Erythroblast (primary cell): ENCODE measurements at places on chromosomes 4 and X.

GRCh38 chrX:132689612-132690563, 201.1 kb upstream of the MBNL3 start:
- no peak for DNase-seq

- peak; percentile 87 for DNase-seq
These were observed 12.4 kb downstream of the GPAT3 start for GRCh38 chr4:83548151-83548905.

GRCh38 chr4:24881508-24882196, 31.2 kb downstream of the CCDC149 start:
- DNase-seq = no peak

DNA sequence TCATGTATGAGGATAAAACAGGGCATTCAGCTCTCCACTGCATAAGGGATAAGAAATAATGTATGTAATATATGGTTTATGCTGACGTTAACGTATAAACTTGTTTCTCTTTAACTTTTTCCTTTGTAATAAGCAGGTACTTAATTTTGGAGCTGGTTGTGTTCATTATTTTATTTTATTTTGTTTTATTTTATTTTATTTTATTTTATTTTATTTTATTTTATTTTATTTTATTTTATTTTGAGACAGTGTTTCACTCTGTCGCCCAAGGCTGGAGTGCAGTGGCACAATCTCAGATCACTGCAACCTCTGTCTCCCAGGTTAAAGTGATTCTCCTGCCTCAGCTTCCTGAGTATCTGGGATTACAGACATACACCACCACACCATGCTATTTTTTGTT, 1932.6 kb upstream of the TENM3 start:
- no peak for DNase-seq

- DNase-seq = peak; percentile 7
These were observed 144.8 kb upstream of the UNC5C start for GRCh38 chr4:95693594-95693993.

GRCh38 chr4:158295053-158295452, 84.8 kb downstream of the TMEM144 start:
- DNase-seq = peak; percentile 6

GRCh38 chr4:186037692-186038658, 31.0 kb upstream of the TLR3 start:
- DNase-seq = peak; percentile 57

DNA sequence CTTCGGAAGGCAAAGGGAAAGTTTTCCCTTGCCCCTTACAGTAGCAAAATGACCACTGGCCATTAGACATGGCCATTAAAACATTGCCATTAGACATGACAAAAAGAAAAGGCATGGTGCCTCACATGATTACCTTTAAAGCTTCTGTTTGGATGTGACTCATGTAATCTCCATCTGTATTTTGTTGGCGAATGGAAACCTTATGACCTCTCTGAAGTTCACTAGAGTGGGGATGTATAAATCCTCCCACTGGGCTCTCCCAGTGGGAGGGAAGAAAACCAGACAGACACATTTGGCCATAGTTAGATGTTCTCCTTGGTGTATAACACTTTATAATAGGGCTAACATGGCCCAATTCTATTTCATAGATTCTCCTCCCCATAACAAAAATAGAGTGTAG, 152.6 kb downstream of the MAGEB17 start:
- no peak for DNase-seq

DNA sequence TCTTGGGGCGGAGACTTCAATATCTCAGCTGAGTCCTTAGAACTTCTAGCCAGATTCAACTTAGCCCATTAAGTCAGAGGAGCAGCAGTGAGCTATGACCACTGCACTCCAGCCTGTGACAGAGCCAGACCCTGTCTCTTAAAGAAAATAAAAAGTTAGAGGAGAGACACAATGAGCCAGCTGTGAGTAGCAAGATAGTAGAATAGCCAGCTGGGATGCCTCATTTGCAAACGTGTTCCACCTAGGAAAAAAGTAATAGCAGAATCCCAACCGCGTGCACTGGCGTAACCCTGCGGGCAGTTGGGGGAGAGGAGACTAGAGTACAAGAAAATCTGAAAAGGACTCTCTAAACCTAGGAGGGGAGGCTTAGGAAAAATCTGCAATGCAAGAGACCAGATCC, 133.2 kb upstream of the ANXA3 start:
- DNase-seq = no peak

DNA sequence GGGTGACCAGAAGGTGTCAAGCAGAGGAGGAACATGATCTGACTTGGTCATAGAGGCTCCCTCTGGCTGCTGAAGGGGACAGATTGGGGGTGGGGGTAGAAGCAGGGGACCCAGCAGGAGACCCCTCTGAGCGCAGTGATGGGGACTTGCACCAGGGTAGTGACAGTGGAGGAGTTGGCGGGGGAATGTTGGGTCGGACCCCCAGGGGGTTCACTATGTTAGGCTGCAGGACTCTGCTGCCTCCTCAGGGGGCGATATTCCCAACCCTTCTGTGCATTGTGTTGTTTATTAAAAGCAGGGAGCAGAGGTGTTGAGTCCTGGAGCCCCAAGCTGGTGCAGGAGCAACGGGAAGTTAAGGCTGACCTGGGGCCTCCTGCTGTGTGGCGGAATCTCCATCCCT, 8.8 kb downstream of the WDR13 start:
- DNase-seq = no peak

- no peak for DNase-seq
These were observed 89.4 kb downstream of the IRF2 start for GRCh38 chr4:184384810-184385557.

GRCh38 chrX:106726485-106727437, at the start of gene RNF128:
Gene RNF128, plus strand, starts transcription at chrX:106726701. Its CDS starts 213 bp downstream, at chrX:106726914.
- no peak for DNase-seq

- no peak for DNase-seq
These were observed 203.7 kb upstream of the NWD2 start for GRCh38 chr4:37040816-37041215.

- peak; percentile 69 for DNase-seq
These were observed 645 bp downstream of the AMMECR1 start for GRCh38 chrX:110317061-110317819.

- no peak for DNase-seq
These were observed 14.4 kb upstream of the CXCL8 start for GRCh38 chr4:73725985-73726384.

DNA sequence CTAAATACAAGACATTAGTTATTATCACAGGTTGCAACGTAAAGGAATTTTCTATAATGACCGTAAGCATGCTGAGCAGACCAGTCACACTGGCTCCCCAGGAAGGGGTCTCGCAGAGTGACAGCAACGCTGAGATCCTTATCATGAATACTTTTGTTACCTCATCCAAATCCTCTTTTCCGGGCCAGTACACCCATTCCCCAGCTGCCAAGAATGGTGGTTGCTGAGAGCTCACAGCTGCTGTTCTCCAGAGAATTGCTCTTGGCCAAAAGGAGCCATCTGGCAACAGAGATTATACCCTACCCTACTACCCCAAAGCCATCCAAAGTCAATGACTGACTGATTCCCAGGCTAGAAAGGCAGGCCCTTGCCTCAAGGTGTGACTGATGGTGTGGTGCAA, 91.6 kb downstream of the FUNDC1 start:
- DNase-seq = no peak

DNA sequence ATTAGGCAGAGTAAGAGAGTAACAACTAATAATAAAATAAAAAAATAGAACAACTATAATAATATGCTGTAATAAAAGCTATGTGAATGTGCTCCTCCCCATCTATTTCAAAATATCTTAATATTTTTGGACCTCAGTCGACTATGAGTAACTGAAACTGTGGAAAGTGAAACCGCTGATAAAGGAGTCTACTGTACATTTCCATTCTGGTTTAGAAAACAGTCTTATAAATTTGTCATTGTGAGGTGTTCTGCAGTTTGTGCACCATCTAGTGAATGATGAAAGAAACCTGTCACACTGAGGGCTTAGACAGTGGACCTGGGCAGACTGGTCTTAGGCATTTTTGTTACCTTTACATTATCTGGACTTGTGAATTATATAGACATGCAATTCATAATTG, 42.0 kb downstream of the TMEM150C start:
- DNase-seq = no peak

DNA sequence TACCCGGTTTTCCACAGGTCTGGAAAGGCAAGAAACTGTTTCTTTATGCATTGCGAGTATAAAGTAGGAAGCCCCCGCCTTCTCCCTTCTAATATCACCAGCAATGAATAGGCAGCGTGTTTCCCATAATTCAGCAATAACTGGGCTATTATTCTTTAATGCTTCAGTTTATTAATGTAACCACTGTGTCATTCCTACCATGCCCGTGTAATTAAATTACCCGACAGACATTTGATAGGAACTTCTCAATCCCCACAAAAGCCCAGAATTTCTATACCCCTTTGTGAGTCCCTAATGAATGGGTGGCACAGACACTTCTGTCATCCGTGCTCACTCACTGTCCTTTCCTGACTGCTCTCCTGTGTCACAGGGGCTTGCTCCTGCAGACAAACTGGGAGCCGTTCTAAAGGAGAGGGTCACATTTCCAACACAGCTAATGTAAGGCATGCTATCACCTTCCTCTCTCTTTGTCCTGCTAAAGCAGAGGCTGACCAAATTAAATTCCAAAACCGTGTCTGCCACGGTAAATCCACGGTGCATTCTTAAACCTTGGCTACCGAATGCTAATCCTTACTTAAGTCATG, 108.5 kb upstream of the MID1 start:
- no peak for DNase-seq

GRCh38 chrX:81120936-81121371, 80.8 kb downstream of the HMGN5 start:
- DNase-seq = peak; percentile 75

- peak; percentile 27 for DNase-seq
These were observed 3.6 kb downstream of the ZXDB start for GRCh38 chrX:57595381-57595811.

- peak; percentile 11 for DNase-seq
These were observed 108.8 kb upstream of the KIT start for GRCh38 chr4:54548831-54549460.

GRCh38 chr4:7903791-7904516, 35.7 kb downstream of the AFAP1 start:
- no peak for DNase-seq

GRCh38 chr4:26717332-26717731, 133.4 kb downstream of the TBC1D19 start:
- no peak for DNase-seq

DNA sequence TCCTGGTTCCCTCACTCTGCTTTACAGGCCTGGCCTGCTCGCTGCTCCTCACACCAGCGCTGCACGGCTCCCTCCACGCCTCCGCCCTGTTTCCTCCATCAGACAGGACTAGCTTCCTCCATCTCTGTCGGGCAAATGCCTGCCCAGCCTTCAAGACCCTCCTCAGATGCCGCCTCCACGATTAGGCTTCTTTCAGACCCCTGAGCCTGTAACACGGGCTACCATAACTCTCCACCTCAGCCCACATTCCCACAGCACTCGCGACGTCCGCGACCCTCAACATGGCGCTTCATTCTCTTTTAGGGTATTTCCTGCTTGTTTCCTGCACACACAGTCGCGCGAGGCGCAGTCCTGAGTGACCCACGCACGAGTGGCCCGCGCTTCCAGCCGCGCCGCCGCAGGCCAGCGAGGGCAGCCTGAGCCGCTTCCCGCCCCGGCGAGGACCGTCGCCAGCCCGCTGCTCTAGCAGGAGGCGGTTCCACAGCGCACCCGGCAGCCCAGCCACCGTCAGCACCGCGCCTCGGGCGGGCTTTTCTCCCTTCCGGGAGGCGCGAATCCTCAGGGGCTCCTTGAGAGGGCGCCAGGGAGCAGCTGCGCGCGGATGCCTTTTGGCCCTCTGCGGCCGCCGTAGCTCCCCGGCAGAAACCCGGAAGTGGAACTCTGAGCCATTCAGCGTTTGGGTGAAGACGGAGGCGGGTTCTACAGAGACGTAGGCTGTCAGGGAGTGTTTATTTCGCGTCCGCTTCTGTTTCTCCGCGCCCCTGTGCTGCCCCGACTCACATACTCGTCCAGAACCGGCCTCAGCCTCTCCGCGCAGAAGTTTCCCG, at the start of gene FRG1:
TSS of gene FRG1 (plus strand) at position 695 of the 827 bp plus-strand sequence. CDS start 138 bp downstream, outside the sequence.
- no peak for DNase-seq

GRCh38 chr4:40750461-40751258, 905 bp downstream of the NSUN7 start:
- no peak for DNase-seq

DNA sequence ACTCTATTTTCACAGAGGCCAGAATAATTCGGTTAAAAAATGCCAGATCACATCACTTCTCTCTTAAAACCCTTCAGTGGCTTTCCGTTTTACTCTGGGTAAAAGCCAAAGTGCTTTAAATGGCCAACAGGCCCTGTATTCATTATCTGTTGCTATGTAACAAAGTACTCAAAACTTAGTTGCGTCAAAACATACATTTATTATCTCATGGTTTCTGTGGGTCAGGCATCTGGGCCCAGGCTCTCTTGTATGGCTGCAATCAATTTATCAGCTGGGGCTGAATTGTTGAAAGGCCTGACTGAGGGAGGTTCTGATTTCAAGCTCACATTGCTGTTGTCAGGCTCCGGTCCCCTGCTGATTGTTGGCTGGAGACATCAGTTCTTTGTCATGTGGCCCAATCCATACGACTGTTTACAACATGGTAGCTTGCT, 72.7 kb upstream of the H2AZ1 start:
- DNase-seq = no peak

DNA sequence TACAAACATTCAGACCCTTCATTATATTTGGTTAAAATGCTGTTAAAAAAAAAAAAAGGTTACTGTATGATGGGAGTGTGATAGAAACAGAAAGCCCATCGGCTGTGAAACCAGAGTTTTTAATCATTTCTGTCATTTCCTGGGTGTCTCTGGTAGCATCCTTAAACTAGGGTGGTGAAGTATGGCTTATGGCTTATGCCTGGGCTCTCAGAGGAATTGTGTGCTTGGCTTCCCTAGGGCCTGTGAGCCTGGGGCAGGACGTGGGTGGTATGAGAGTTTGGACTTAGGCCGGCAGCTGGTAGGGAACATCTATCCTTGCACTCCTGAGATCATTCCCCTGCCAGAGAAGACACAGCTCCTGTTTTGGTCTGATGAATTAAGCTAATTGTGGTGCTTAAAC, 52.2 kb downstream of the DCUN1D4 start:
- no peak for DNase-seq

DNA sequence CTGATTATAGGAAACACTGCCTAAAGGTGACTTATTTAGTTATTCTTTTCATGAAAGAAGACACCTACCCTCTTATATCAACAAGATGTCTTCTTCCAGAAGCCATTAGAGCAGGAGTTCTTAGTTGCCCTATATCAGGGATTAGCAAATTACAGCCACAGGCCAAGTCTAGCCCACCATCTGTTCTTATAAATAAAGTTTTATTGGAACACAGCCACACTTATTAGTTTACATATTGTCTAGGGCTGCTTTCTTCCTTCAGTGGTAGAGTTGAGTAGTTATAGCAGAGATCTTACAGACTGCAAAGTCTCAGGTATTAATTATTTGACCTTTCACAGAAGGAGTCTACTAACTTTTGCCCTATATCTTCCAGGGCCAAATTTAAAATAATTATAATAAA, 157.2 kb upstream of the NOCT start:
- no peak for DNase-seq

DNA sequence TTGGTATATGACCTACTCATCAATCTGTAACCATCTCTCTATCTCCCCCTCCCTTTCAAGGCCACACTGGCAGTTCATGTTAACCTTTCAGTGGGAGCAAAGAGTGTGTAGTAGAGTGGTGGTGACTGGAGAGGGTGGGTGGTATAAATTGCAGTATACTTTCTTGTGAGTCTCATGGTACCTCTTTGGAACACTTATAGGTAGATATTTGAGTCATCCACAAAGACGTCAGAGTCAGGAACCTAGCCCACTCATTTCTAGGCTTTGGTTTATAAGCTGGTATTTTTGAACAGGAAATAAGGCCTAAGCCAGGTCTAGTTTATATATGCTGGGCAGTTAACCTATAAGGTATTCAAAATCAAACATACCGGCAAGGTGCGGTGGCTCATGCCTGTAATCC, 36.3 kb downstream of the RLIM start:
- DNase-seq = no peak
